ENCODE measurements at places on chromosomes 12 and 14.
A peak's percentile ranks its signal among the peaks of the same experiment; 100 is the strongest.

- DNase-seq = no peak
Observed at GRCh38 chr12:40561395-40561966, 130.8 kb upstream of the CNTN1 start.

DNA sequence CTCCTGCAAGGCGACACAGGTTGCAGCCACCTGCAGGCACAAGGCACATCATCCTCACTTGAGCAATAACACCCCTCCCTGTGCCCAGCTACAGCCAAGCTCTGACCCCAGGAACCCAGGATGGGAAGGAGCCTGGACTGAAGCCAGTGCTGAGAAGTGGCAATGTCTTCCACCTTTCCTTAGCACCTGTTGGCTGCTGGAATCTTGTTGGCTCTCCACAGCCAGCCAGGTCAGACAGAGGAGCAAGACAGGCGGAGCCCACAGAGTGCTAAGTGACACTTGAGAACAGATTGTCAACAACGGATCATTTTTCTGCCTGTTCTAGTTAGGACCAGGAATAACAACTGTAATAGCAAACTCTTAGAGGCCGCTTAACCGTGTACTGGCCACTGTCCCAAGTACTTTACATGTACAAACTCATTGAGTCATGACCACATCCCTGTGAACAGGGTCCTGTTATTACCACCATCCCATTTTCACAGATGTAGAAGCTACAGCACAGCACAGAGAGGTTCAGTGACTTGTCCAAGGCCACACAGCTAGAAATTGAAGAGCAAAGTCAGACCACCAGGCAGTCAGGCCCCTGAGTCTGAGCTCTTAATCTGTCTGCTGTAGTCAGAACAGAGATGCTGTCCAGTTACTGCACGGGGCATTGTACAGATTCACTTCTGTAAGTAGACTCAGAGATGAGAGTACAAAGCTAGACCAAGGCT, 45.6 kb downstream of the RNFT2 start:
- DNase-seq = peak; percentile 24

- no peak for DNase-seq
Observed at GRCh38 chr12:51524386-51524901, 66.6 kb upstream of the SCN8A start.

- DNase-seq = no peak
Observed at GRCh38 chr14:48382961-48383360, 707.6 kb upstream of the MDGA2 start.

DNA sequence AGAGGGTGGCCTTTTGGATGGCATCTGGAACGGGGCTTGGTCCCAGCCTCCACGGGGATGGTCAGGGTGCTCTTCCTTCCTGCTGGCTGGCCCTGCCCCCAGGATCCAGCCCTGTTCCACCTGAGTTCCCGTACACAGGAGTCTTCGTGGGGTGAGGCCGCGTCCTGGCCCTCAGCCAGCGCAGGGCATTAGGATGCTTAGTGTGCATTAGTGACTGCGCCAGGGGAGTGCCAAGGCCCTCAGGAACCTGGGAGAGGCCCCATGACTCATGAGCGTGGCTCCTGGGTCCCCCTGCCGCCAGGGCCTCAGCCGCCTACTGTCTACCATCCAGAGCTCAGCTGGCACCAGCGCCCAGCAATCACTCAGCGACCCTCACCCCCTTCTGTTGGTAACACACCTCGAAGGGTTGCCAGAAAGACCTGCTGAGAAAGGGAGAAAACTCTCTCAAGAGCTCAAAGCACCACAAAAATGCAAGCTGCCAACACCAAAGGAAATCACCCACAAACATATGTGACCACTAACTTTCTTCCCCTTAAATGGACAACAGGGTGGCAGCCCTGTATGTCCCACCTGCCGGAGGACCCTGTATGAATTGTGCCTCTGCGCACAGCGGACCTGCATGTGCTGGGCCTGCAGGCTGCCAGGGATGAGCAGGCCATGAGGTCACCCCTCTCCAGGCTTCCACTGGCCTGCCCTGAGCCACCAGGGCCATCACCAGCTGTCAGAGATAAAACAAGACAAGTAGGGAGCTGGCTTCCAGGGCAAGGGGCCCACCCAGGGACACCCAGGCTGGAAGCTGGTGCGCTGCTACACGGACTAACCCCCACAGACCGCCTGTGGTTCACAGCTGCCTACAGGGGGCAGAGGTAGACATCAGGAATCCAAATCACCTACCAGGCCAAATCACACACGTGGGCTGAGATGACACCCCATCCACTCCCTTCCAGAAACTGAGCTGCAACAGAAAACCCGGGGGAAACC, 28.7 kb downstream of the CCDC85C start:
- no peak for DNase-seq

- DNase-seq = no peak
Observed at GRCh38 chr12:111506260-111506659, 92.9 kb downstream of the ATXN2 start.

DNA sequence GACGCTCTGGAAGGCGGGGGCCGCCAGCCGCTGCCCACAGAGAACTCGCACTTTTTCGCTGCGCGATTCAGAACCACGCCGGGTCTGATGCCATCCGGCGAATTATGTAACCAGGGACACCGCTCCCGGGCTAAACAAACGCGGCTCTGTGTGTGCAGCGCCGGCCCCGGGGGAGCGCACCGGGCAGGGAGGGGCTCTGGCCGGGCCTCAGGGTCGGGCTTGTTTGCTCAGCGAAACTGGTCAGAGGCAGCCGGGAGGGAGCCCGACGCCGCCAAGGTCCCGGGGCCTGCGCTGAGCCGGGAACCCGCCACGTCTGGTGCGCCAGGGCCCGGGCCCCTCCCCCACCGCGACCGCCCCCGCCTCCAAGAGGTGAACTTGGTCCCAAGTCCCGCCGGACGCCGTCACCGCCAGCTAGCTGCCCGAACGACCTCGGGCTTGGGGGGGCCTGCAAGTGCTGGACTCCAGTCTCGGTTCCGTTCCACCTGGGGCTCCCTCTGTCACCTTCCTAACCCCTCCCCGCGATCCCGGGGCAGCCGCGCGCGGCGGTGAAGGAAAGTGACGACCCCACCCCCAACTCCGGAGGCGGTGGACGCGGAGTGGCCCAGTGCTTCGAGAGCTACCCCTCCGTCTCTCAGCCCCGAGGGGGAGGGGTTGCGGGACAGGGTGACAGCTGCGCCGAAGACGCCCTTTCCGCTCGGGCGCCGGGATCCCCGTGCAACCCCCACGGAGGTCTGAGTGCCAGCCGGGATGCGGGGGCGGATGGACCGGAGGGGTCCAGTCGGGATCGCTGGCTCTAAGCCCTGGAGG, 848 bp downstream of the CTDSP2 start:
- DNase-seq = no peak

DNA sequence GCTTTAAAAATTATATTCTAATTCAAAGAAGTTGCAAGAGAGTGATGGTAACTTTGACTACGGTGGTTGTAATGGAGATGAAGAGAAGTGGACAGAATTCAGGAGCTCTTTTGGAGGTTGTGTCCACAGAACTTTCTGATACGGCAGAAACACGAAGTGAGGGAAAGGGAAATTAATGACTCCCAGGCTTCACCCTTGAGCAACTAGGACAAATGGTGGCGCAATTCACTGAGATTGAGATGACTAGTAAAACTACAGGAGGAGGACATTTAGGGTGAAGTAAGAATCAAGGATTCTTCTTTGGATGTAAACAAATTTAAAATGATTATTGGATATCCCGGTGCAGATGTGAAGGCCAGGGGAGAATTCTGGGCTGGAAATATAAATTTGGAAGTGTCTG, 212.6 kb downstream of the PTPRO start:
- DNase-seq = no peak

DNA sequence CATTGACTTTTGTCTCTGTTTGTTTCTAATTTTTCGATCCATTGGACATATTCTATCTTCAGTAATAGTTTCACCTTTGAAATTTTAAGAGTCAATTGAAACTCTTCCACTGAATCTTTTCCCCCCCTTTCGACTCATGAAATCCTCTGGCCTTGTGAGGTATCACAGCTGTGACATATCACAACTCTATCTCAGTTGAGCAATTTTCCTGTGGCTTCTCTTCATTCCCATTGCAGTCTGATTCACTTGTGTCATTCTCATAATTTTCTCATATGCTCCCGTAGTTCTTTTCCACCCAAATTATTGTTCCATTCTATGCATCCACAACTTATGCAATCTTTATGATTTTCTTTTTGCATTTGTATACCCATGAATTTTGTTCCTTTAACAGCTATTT, 261.6 kb downstream of the DACT1 start:
- peak; percentile 16 for DNase-seq

GRCh38 chr12:25583545-25583944, 30.5 kb upstream of the LMNTD1 start:
- peak; percentile 24 for DNase-seq

GRCh38 chr12:12510141-12510540, 52.5 kb downstream of the DUSP16 start:
- no peak for DNase-seq

All from right lung (tissue), 10 donors.